Kidney epithelial cell (primary cell): ENCODE measurements at places on chromosomes 5 and 9.

DNA sequence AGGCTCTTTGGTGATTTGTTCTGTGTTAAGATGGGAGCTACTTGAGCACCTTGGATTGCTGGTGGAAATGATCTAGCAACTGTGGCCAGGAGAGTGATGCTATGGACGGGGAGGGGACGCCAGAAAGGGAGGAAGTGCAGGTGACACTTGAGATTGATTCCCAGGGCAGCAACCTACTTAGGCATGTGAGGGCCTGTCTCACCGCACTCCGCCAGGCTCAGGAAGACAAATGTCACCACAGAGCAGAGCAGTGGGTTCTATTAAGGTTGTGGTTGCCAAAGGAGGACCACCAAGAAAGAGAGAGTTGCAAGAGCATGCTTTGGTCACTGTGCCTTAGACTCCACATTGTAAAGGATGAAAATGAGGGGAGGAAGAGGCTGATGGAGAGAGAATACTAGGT, 404.3 kb downstream of the IRX1 start:
- DNase-seq: no peak

DNA sequence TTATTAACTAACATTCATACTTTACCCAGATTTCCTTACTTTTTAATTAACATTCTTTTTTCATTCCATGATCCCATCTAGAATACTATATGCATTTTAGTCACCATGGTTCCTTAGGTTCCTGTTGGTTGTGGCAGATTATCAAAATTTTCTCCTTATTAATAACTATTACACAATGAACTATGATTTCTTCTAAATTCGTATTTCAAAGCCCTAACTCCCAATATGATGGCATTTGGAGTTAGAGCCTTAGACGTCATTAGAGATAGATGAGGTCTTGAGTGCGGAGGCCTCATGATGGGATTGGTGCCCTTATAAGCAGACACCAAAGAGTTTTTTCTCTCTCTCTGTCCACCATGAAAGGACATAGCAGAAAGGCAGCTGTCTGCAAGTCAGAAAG, 485.4 kb downstream of the TLR4 start:
- no peak for DNase-seq

DNA sequence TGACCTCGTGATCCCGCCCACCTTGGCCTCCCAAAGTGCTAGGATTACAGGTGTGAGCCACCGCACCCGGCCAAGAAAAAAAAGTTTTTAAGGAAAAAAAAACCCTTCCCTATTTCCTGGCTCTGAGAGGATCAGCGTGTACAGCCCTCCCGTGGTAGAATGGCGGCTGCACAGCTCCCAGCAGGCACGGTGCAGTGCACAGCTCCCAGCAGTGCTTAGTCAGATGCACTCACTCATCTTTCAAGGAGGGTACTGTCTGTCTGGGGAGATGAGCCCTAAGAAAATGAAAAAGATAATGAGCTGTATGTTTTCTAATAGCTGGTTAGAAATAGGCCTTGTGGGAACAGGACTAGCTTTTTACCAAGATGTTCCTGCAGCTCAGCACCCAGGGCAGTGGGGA, 36.7 kb upstream of the SLC2A8 start:
- no peak for DNase-seq

- DNase-seq: no peak
Measured at GRCh38 chr5:9454012-9454481, 91.8 kb downstream of the SEMA5A start.

DNA sequence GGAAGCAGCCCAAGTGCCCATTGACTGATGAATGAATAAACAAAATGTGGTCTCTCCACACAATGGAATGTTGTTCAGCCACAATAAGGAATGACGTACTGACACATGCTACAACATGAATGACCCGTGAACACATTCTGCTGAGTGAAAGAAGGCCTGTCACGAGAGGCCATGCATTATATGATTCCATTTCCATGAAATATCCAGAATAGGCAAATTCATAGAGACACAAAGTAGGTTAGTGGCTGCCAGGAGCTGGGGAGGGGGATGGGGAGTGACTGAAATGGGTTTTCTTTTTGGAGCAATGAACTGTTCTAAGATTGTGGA, 41.4 kb downstream of the BICD2 start:
- no peak for DNase-seq

- DNase-seq: no peak
Measured at GRCh38 chr5:1293416-1294205, 1.3 kb downstream of the TERT start.

GRCh38 chr9:124660341-124660801, 110.7 kb downstream of the NR6A1 start:
- no peak for DNase-seq

- no peak for DNase-seq
Measured at GRCh38 chr5:141100243-141100805, at the start of gene PCDHB3. Gene PCDHB3, plus strand, starts transcription at chr5:141100473. Its CDS starts 177 bp downstream, at chr5:141100650.

GRCh38 chr5:125536582-125536981, 790.1 kb upstream of the ZNF608 start:
- no peak for DNase-seq

DNA sequence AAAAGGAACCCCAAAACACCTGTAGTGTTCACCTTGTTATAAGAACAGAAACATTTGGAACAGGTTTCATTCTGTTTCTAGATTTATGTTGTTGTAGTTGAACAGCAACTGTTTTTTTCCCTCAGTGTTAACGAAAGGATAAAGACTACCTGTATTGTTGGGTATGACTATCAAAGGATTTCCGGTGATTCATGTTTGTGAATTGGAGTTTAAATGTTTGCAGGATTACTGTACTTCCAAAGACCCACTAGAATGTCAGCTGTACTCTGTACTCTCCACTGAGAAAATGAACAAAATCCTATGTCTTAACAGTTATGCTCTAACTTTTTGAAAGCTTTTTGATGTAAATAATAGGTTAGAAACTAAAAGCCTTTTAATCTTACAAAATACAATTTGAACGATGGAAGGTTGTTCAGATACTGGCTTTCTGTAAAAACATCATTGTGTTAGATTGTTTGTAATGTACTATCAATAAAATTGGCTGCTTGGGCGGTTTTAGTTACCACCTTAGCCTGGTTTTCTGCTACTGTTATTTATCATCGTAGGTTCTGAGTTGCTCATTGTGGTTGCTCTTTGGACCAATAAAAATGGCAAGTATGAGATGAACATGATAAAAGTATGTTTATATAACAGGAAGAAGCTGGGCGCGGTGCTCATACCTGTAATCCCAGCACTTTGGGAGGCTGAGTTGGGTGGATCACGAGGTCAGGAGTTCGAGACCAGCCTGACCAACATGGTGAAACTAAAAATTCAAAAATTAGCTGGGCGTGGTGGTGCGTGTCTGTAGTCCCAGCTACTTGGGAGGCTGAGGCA, 44.1 kb downstream of the DCP2 start:
- DNase-seq: peak; percentile 74

DNA sequence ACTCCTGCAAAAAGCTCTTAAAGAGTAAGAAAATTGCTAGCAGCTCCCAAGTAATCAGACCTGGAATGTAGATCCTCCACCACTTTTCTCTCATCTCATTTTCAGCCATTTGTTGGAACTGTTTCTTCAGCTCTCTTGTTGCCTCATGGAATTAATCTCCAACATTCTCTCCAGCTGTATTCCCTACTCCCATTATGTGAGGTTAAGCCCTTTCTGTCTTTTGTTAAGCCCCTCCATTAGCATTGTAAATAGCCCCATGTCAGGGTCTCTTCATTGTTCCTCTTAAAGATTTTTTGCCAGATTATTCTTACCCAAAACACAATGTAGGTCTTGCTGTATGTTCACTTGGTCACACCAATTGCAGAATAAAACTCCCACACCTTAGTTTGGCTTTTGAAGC, 119.8 kb downstream of the PLPPR1 start:
- no peak for DNase-seq

DNA sequence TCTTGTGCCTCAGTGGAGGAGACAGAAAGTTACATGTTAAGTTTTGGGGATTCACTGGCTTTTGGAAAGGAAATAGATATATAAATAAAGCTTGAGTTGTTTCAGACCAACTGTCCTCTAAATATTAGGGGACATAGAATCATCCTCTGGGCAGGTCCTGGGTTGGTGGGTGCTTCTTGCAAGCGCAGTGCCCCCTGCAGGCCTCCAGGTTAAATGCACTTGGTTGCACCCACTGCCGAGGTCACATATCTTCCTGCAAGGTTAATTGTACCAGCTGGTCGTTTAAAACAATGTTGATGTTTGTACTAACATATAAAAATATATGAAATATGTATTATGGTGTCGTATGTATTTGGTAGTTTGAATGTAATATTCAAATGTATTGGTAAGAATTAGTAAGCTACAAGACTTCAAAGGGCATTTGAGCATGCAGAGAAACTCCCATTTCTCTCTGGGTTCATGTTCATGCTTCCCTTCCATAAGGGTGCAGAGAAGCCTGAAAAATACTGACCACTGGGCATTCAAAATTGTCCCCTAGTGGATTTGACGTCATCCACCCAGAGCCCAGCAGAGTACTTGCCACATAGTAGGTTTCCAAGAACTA, 87.0 kb downstream of the ZNF618 start:
- DNase-seq: no peak

DNA sequence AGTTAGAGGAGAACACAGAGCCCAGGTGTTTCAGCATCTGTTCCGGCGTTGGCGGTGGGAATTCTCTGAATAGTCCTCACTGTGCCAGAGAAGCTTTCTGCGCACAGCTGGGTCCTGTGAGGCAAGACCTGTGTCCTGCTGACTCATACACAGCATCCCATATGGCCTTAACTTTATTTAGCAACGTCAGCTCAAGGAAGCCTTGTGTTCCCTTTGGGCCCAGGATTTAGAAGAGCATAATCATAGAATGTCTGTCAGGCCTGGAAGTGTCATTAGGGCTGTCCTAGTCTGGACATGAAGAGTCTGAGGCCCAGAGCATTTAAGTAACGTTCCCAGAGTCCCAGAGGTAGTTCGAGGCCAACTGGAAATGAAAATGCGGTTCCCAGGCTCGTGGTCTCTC, 188.6 kb upstream of the DMRT1 start:
- no peak for DNase-seq

DNA sequence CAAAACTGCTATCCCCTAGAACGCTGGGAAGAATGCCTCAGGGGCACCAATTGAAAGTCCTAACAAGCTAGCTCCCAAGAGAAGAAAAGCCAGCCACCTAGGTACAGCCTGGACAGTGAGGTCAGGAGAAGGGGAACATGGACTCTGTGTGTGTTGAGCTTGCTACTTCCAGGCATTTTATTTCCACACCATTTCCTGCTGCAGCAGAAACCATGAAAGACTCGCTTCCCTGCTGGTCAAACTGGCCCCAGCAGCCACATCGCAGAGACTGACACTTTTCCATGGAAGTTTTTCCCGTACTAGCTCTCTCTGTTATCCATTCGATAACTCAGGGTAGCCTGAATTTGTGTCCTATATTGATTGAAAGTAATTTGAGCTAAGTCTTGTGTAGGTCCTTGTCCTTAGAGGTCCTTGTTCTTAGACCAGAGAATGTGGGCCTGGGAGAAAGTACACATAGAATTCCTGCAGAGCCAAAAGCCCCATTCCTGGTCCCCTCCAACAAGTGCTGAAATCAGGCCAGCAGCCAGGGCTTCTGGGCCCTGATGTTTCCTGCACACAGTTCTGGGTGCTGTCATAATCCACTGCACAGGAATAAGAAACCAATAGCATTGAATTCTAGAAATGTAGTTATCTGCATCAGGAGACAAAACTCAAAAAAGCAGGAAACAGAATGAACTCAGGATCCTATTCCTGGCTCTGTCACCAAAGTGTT, 96.6 kb downstream of the BRINP1 start:
- DNase-seq: no peak

DNA sequence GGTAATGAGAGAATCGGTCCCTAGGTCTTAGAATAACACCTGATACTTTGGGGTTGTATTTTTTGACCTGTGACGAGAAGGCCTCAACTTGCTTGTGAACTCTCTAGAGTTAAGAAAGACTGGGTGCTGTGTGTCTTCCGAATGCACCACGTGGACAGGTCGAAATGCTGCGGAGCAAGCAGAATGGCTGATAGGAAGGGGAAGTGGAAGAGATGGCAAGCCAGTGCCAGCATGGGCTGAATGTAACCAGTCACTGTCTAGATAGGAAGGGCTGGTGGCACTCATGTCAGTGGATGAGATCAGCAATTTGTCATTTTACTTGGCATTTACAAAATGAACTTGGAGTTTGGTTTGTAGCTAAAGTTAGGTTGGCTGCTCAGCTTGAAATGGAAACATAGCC, 5.6 kb downstream of the OTULINL start:
- no peak for DNase-seq

- no peak for DNase-seq
Measured at GRCh38 chr5:177429248-177430040, 3.0 kb downstream of the GRK6 start.

GRCh38 chr5:64746446-64746845, 22.0 kb downstream of the SREK1IP1 start:
- DNase-seq: no peak

DNA sequence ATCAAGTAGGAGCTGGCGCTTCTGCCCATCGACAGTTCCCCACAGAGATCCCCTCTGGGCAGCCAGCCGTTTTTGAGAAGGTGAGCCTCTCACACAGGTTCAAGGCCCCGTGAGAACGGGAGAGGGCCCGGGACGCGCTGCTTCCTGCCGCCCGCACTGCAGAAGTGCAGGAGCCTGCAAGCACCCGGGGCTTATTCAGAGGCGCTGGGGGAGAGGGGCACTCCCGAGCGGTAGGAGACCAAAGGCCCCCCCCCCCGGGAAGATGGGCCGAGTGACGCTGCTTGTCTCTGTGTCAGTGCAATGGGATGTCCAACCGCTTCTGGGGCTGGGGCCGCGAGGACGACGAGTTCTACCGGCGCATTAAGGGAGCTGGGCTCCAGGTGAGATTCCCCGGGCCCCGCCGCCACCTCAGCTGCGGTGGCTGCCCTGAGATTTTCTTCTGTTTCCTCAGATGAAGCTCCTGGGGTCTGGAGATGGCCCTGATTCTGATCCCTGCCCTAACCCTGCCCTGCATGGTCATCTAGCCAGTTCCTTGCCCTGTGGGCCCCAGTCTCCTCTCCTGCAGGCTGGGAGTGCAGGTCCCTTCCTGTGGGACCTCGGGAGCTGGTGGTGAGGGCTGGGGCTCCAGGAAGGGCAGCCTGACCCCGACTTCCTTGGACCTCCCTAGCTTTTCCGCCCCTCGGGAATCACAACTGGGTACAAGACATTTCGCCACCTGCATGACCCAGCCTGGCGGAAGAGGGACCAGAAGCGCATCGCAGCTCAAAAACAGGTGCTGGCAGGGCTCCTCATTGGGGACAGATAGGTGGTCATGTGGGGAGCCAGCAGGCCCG, 8.5 kb downstream of the B4GALT7 start:
- no peak for DNase-seq

DNA sequence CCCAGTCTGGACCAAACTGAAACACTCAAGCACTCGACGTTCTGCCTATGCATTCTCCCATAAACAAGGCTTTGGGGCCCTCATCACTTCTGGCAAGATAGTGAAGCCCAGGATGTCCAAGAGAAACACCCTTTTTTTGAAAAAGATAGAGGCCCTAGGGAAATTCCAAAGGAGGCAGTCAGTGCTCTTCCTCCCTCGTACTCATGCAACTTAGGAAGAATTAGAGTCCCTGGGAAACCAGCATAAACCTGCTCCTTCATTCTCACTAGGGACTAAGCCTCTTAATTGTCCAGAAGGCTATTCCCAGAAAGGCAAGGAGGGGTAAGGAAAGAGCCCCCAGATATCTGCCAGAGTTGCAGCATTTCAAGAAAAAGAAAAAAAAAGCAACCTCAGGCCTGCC, 7.8 kb upstream of the RUSC2 start:
- no peak for DNase-seq
